Glutamatergic neuron (in vitro differentiated cells): ENCODE measurements at places on chromosomes 3 and 15. TPM values are rescaled to one million over a fixed set of nuclear protein-coding genes. Genes with fewer than 3 reads are reported as not detected.

The PLAAT1 gene
- total RNA-seq: 21.2 TPM

The RNF7 gene
- 95.0 TPM for total RNA-seq

The EXD1 gene
- not detected for total RNA-seq

GRCh38 chr15:99645951-99646350, 80.2 kb downstream of the MEF2A start:
- DNase-seq: no peak

DNA sequence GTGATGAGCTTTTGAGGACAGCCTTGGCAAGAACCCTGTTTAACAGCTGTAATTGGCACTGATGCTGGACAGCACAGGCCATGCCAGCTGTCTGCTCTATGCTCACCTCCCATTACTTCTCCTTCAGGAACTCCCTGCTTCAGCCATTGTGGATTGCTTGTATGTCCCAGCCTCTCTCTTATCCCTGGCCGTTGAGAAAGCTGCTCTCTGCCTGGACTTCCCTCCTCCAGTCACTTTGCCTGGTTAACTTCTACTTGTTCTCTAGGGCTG, 444.5 kb downstream of the EPHB1 start:
- no peak for DNase-seq

DNA sequence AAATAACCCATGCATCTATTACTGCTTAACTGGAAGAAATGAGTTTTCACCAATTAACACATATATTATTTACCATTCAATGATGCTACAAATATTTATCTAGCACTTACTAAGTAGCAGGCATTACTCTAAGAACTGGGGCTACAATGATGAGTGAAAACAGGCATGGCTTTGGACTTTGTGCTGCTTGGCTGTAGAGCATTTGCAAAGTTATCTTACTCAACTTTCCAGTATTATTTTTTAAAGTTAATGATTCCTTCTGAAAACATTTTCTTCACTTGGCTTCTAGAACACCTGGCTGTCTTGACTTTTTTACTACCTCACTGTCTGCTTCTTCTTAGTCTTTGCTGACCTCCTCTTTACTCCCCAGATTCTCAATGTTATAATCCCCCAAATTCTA, 1.8 kb downstream of the C3orf33 start:
- DNase-seq: no peak

DNA sequence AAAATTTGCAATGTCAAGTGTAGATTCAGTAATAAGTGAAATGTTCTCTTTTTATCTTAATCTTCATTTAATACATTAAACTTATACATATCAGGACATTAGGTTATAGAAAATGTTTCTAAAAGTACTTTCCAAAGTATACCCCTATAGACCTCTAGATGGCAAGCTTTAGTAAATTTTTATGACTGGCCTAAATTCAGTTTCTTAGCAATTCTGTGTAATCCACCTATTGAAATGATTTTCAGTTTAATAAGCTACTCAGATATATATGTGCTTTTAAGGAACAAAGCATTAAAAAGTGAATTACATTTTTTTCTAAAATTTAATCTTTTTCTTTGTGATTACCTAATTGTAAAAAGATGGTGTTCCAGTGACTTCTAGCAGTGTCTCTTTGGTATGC, 342.2 kb downstream of the GBE1 start:
- no peak for DNase-seq

GRCh38 chr15:85403745-85404144, 23.3 kb downstream of the AKAP13 start:
- DNase-seq: no peak

DNA sequence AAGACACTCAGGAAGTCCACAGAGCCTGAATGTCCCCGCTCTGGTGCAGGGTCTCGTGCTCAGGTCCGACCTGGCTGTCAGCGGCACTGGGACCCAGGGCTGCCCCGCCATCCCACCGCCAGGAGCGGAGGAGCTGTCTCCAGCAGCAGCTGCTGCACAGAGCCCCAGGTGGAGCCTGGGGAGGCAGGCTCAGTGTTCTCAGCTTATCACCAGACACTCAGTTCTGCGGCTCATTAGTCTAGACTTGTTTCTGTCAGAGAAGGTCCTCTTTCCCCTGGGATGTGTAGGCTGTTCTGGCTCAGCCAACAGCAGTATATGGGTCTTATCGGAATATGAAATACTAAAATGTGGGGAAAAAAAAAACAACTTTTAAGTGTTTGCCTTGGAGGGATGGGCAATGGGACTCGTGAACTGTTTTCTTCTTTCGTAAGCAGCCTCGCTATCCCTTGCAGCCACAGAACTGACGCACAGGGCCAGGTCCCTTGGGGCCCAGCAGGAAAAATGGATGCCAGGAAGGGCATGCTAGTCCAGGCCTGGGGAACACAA, 75.9 kb downstream of the KLF13 start:
- peak; percentile 69 for DNase-seq
